ENCODE measurements at places on chromosomes 13 and 19. TPM values are rescaled to one million over a fixed set of nuclear protein-coding genes. Genes with fewer than 3 reads are reported as not detected.

DNA sequence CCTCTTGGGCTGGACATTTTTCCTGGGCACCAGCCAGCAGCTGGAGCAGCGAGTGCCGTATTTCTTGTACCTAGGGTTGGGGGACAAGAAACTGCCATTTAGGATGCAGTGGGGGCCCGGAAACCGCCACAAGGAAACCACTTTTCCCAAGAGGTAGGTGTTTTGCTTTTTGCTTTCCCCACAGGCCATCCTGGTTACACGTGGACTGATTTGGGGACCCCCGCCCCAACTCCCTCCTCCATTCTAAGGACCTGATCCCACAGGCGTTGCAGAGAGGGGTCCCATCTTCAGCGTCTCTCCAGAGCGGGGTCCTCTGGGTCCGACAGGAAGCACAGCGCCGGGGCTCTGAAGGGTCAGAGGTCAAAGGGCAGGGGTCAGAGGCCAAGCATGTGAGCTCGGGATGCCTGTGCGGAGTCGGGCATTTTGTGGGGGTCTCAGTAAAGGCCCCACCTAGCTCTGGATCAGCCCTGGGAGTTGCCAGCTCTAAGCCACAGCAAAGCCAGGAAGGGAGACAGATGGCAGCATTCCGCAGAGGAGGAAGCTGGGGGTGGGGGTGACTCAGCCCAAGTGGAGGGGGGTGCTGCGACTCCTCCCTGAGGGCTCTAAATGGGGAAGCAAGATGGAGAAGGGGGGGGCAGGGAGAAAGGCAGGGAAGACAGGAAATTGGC, 4.3 kb downstream of the ZGLP1 start:
- DNase-seq = peak; percentile 32
- H3K27ac ChIP-seq = no peak overlapping the region
- peaks cover 4% of the 10 kb centered on the region for H3K27me3 ChIP-seq
- no peak overlapping the region for H3K4me3 ChIP-seq
- H3K4me1 ChIP-seq = no peaks in the 10 kb centered on the region

DNA sequence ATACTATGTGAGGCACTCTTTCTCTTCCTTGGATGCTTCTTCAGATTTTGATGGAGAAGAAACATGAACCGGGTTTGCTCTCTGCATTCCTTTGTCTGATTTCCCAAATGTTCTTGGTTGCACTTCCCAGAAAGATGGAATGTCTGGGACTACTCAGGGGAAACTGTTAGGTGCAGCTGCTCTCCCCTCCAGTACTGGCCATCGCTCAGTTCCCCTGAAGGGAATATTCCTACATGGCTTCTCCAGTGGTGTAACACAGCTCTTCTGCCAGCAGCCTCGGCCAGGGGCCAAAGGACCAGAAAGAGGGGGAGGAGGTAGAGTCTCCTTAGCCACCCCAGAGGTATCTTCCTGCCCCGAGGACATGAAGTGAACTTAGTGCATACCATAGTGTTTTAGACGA, 33.5 kb upstream of the SPRY2 start:
- no peaks in the 10 kb centered on the region for H3K36me3 ChIP-seq
- DNase-seq = peak; percentile 82
- H3K4me1 ChIP-seq = no peaks in the 10 kb centered on the region
- H3K4me3 ChIP-seq = no peak overlapping the region

DNA sequence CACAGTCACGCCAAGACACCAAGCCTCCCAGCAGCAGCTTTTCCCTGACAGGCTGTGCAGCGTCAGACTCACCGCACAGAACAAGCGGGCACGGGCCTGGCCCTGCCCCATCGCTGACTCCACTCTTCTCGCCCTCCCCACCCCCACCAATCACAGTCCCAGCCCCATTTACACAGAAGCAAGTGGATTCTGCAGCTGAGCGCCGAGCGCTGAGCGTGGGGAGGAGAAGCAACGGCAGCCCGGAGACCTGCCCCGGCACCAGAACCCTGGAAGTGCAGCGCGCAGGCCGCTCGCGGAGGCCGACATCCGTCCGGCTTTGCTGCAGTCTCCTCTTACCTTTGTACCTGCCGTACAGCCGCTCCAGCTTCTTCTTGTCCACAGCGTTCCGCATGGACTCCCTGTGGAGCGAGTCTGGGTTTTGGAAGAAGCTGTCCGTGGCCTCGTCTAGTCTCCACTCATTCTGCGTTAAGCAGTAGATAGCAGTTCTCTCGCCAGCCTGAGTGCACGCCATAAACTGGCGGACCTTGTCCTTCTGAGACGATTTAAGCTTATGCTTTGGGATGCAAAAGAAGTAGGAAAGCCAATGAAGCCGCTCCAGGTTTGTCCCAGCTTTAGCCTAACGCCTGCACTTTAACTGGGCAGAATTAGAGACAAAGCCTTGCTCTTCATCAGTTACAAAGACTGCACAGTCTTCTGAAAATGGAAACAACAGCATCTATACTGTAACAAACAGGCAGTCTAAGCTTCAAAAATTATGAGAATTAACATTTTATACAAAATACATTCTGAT, 6.8 kb downstream of the DCUN1D2 start:
- DNase-seq = no peak
- peaks cover 63% of the 10 kb centered on the region for H3K4me1 ChIP-seq
- no peaks in the 10 kb centered on the region for H3K36me3 ChIP-seq
- H3K27me3 ChIP-seq = no peaks in the 10 kb centered on the region
- peak overlapping the region; percentile 88 for H3K27ac ChIP-seq

DNA sequence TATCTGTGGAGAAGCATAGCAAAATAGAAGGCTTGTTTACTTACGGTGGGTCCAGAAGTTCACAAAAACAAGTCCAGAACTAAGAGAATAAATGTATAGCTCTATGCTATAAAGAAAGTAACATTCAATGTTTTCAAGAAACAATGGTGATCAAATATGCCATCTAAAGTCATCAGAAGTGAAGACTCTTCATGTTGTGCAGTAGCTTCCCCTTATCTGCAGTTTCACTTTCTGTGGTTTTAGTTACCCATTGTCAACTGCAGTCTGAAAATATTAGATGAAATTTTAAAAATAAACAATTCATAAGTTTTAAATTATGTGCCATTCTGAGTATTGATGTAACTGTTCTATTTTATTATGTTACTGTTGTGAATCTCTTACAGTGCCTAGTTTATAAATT, 72.5 kb downstream of the EDNRB start:
- no peak overlapping the region for H3K27ac ChIP-seq
- no peaks in the 10 kb centered on the region for H3K36me3 ChIP-seq
- no peak for DNase-seq
- no peaks in the 10 kb centered on the region for H3K27me3 ChIP-seq
- no peak overlapping the region for H3K4me3 ChIP-seq
- H3K4me1 ChIP-seq = no peaks in the 10 kb centered on the region

GRCh38 chr19:55146705-55147273, 2.2 kb downstream of the TNNT1 start:
- peak overlapping the region; percentile 42 for H3K27ac ChIP-seq
- peak overlapping the region; percentile 68 for H3K4me3 ChIP-seq
- H3K36me3 ChIP-seq = no peaks in the 10 kb centered on the region
- peaks cover 46% of the 10 kb centered on the region for H3K27me3 ChIP-seq
- DNase-seq = peak; percentile 56

- DNase-seq = no peak
- H3K4me1 ChIP-seq = no peaks in the 10 kb centered on the region
- H3K27ac ChIP-seq = no peak overlapping the region
- no peak overlapping the region for H3K4me3 ChIP-seq
Observed at GRCh38 chr13:81664872-81665271, 1323.9 kb upstream of the SPRY2 start.

DNA sequence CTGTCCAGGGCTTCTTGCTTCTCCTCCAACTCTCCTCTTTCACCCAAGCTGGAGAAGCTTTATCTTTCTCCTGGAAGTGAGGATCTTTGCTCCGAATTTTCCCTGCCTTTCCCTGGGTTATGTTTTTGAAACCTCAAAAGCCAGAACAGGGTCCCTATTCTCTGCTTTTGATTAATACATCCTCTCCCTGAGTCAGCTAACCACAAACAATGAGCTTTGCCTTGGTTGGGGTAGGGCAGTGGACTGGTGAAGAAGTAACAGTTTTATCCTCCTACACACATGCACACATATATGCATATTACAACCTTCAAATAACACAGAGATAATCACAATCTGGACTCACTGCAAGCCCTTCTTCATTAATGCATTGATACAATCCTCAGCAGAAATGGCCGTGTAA, 44.6 kb downstream of the DLEU7 start:
- H3K4me3 ChIP-seq = no peak overlapping the region
- H3K27ac ChIP-seq = no peak overlapping the region
- no peaks in the 10 kb centered on the region for H3K36me3 ChIP-seq
- H3K4me1 ChIP-seq = peaks cover 14% of the 10 kb centered on the region

- no peaks in the 10 kb centered on the region for H3K27me3 ChIP-seq
- H3K36me3 ChIP-seq = no peaks in the 10 kb centered on the region
- no peaks in the 10 kb centered on the region for H3K4me1 ChIP-seq
- H3K4me3 ChIP-seq = no peak overlapping the region
- peak; percentile 58 for DNase-seq
- no peak overlapping the region for H3K27ac ChIP-seq
Observed at GRCh38 chr19:39052243-39052746, 19.9 kb upstream of the FBXO27 start.

GRCh38 chr13:48488995-48489394, 43.9 kb downstream of the RCBTB2 start:
- no peak overlapping the region for H3K27ac ChIP-seq
- no peaks in the 10 kb centered on the region for H3K27me3 ChIP-seq
- H3K36me3 ChIP-seq = peaks cover 15% of the 10 kb centered on the region

DNA sequence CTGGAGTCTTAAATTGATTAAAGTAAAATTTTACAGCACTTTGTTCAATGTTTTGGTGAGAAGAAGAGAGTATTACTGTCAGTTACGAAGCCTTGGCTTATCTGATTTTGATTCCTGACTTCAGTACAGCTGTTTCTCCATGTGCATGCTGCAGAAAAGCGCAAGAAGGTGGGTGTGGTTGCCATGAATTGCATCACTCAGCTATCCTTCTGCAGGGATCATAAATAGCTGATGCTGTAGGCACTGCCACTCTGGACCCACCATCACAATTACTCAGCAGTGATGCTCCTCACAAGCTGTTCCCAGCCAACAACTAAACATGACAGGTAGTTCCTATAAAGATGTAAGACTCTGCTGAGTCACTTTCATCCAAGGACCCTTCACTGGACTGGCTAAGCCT, 321.2 kb downstream of the IRS2 start:
- H3K4me1 ChIP-seq = no peaks in the 10 kb centered on the region
- no peaks in the 10 kb centered on the region for H3K36me3 ChIP-seq
- no peak for DNase-seq
- no peak overlapping the region for H3K27ac ChIP-seq
- H3K27me3 ChIP-seq = no peaks in the 10 kb centered on the region

GRCh38 chr13:91133941-91134802, 213.3 kb upstream of the MIR17HG start:
- no peaks in the 10 kb centered on the region for H3K27me3 ChIP-seq
- no peak for DNase-seq
- H3K4me3 ChIP-seq = no peak overlapping the region
- H3K4me1 ChIP-seq = no peaks in the 10 kb centered on the region
- no peaks in the 10 kb centered on the region for H3K36me3 ChIP-seq
- no peak overlapping the region for H3K27ac ChIP-seq

- H3K4me1 ChIP-seq = peaks cover 5% of the 10 kb centered on the region
- peak; percentile 83 for DNase-seq
- H3K36me3 ChIP-seq = no peaks in the 10 kb centered on the region
- peak overlapping the region; percentile 65 for H3K27ac ChIP-seq
Observed at GRCh38 chr13:76885203-76886004, 801 bp downstream of the KCTD12 start.

GRCh38 chr13:95541308-95541707, 11.2 kb upstream of the CLDN10 start:
- H3K4me1 ChIP-seq = peaks cover 21% of the 10 kb centered on the region
- no peak overlapping the region for H3K4me3 ChIP-seq
- H3K27me3 ChIP-seq = no peaks in the 10 kb centered on the region
- peak overlapping the region; percentile 73 for H3K27ac ChIP-seq
- no peaks in the 10 kb centered on the region for H3K36me3 ChIP-seq

The KIRREL2 gene
- total RNA-seq = not detected

The ZNF536 gene
- total RNA-seq = 0.08 TPM

The ZNF607 gene
- total RNA-seq = 5.8 TPM

The ANGPTL4 gene
- 46.9 TPM for total RNA-seq

The LRRC8E gene
- 0.07 TPM for total RNA-seq

The SBK2 gene
- total RNA-seq = 13.4 TPM

Measured in psoas muscle (tissue), 8 donors.